Stimulated activated CD4-positive, alpha-beta T cell treated with anti-CD3 and anti-CD28 coated beads, Interleukin-4, amount 100 ng/mL, for 48 hours (primary cell): ENCODE measurements at places on chromosomes 13 and 19.

DNA sequence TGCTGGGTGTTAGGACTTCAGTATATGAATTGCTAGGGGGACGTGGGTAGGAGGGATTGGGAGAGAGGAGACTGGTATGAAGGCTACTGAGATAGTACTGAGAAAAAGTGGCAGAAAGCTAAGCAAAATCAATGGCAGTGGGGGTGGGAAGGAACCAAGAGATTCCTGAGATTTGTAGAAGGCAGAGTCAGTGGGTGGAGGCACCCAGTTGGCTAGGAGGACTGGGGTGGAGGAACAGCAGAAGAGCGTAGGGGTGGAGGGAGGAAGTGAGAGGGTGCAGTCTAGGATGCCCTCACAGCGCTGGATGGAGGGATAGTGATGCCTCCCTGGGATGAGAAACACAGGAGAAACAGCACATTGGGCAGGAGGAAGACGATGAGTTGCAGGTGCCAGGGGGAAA lies 5.6 kb upstream of the MEDAG start:
- DNase-seq: no peak

GRCh38 chr13:41411522-41411921 lies 45.8 kb upstream of the RGCC start:
- no peak for DNase-seq

DNA sequence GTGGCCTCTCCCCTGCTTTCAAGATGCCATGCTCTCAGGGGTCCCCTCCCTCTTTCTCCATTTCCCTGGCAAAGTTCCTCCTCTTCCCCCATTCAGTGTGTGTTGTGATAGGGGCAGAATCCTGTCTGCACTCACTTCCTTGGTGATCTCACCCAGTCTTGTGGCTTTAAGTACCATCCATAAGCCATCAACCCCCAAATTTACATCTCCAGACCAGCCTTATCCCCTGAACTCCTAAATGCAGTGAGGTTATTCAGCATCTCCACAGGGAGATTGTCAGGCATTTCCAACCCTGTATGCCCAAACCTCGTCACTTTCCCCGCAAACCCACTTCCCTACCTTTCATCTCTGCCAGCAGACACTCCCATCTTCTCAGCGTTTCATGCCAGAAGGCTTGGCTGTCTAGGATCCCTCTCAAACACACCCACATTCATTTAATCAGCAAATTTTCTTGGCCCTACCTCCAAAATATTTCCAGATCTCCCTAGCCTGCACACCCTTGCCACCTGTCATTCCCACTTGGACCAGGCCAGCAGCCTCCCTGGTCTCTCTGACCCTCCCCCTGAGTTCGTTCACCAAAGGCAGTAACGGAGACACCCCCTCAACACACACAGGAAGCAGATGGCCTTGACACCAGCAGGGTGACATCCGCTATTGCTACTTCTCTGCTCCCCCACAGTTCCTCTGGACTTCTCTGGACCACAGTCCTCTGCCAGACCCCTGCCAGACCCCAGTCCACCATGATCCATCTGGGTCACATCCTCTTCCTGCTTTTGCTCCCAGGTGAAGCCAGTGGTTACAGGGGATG lies at the start of gene HCST:
HCST (plus strand) TSS at position 676 of the 808 bp plus-strand sequence; CDS start at position 741, 65 bp downstream.
- no peak for DNase-seq

DNA sequence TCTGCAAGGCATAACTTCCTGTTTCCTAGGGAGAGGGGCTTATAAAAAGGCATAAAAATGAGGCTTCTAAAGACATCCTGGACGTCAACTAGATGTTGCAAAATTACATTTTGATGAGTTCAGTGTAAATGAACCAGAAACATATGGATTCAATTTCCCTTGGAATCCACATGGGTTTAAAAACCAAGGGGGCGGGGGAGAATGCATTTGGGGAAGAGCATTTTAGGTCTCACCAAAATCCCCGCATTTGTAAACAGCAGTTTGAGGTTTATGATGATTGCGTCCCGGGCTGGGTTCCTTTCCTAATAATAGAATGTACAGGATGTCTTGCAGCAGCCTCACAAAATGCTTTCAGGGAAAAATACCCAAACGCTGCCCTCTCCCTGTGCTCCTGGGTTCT lies 407.8 kb downstream of the ZNF536 start:
- DNase-seq: no peak

DNA sequence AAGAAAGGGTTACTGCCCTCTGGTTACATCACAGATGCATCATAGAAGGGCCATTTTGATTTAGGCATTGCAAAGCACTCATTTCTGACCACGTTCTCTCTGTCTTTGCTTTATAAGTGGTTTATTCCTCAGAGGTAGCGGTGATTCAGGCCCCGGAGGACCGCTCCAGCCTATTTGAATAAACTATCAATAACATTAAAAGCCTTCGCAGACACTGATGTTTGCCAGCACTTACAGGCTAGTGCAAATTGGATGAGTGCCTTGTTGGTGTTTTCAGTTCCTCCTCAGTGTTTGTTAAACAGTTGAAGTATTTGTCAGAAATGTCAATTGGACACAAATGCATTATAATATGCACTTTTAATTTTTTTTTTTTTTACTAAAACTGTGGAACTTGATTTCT lies 120.2 kb downstream of the RXFP2 start:
- DNase-seq: no peak

- no peak for DNase-seq
Observed at GRCh38 chr19:7986321-7987113, 18.9 kb downstream of the ELAVL1 start.
